ENCODE measurements at places on chromosomes 3 and 15.

- peak; percentile 39 for DNase-seq
Observed at GRCh38 chr3:31086698-31087097, 192.2 kb upstream of the GADL1 start.

- DNase-seq = no peak
Observed at GRCh38 chr3:46844881-46845312, 18.3 kb downstream of the MYL3 start.

GRCh38 chr3:154794814-154795445 is 285.2 kb upstream of the MME start:
- DNase-seq = no peak

DNA sequence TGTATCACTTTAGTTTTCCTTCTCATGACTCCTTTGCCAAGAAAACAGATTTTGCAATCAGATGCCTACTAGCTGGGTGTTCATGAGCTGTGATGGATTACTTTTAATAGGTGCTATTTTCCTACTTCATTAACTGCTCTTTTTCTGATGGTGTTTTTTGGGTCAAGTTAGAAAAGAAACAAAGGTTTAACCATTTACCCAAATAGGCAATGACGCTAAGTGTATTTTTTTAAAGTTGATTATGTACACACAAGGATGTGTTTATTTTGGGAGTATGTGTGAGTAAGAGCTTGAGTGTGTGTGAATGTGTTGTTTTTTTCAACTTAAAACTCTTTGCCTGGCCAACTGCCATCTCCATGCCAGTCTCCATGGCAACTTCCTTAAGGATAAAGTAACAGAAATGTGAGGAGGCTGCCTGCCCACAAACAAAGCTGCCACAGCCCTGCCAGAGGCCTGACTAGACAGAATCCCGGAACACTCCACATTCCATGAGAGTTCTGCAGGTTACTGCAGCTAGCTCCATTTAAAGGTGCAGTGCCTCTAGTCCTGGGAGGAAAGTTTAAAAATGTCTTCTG is 215.6 kb upstream of the RBMS3 start:
- peak; percentile 71 for DNase-seq

DNA sequence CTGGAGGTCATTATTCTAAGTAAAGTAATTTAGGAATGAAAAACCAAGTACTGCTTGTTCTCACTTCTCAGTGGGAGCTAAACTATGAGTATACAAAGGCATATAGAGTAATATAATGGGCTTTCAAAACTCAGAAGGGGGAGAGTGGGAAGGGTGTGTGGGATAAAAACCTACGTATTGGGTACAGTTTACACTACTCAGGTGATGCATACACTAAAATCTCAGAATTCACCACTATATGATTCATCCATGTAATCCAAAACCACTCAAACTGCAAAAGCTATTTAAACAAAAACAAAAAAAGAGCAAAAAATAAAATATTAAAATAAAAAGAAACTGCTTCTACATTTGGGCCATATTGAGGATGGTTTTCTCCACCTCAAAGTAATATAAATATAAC is 623.3 kb downstream of the NSUN3 start:
- no peak for DNase-seq
